Activated naive CD4-positive, alpha-beta T cell (primary cell): ENCODE measurements at places on chromosomes 12 and 14.

- DNase-seq = no peak
These were observed 48.9 kb downstream of the SERPINA10 start for GRCh38 chr14:94244182-94244581.

- DNase-seq = no peak
These were observed 498.3 kb upstream of the NOVA1 start for GRCh38 chr14:27096091-27096490.

- DNase-seq = no peak
These were observed at the start of gene BDKRB2 for GRCh38 chr14:96204151-96205058. BDKRB2 (plus strand) TSS chr14:96204839; CDS start chr14:96237108, 32,269 bp downstream.

DNA sequence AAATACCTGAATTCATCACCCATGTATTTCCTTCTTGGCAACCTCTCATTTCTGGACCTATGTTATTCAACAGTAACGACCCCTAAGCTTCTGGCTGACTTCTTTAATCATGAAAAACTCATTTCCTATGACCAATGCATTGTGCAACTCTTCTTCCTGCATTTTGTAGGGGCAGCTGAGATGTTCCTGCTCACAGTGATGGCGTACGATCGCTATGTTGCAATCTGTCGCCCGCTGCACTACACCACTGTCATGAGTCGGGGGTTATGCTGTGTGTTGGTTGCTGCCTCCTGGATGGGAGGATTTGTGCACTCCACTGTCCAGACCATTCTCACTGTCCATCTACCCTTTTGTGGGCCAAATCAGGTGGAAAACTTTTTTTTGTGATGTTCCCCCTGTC, 356 bp downstream of the OR4Q2 start:
- no peak for DNase-seq

- DNase-seq = no peak
These were observed 36.1 kb downstream of the CRY1 start for GRCh38 chr12:107057071-107057834.

DNA sequence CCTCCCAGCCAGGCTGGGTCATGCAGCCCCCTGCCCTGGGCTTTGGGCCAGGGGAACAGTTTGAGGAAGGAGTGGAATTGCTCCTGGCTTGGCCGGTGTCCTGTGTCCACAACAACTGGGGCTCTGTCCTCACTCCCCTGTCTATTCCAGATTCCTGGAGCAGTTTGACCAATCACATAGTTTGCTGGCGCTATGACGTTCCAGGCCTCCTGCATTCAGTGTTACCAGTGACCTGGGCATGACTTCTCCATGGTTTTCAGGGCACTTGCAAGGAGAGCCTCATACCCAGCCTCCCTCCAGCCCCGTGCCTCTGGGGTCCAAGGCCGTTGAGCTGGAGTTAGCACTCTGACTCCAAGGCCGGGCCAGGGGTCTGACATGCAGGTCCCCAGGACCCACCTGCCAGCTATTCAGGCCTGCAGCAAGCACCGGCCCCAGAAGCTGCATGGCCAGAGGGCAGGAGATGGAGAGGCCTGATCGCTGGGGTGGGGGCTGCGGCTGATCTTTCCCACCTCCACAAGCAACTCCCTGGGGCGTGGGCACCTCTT, 34.2 kb downstream of the ISCA2 start:
- DNase-seq = no peak

GRCh38 chr12:124756166-124756565, 107.5 kb downstream of the SCARB1 start:
- DNase-seq = no peak

DNA sequence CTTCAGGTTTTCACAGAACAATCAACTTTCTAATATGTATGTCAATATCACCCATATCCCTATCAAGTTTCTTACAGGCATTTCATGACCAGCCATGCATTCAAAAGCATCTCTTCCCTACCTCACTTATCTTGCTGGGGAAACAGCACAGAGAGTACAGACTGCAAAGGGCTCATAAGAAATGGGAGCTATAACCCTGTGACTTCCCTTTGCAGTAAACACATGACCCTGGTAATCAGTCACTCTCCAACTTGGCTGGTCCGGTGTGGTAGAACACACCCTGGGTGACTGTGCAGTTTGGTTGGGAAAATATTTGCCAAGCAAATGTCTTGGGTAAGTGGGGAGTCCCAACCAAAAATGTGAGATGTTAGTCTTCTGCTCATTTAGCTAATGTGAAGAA, 49.4 kb upstream of the TMCC3 start:
- no peak for DNase-seq

DNA sequence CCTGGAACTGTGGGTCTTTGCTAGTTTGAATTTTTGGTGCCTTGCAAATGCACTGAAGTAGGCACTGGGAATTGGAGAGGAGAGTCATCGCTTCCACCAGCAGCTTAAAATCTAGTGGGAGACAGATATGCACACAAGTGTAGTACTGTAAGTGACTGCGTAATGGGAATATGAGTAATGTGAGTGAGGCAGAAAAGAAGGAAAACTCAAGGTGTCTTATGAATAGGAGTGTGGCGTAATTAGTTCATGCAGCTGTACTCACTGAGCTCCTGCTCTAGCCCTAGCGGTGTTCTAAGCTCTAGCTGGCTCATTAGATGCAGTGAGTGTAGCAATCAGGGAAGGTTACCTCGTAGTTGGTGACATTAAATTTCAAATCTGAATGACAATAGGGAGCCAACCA, 2.8 kb downstream of the TCP11L2 start:
- no peak for DNase-seq

DNA sequence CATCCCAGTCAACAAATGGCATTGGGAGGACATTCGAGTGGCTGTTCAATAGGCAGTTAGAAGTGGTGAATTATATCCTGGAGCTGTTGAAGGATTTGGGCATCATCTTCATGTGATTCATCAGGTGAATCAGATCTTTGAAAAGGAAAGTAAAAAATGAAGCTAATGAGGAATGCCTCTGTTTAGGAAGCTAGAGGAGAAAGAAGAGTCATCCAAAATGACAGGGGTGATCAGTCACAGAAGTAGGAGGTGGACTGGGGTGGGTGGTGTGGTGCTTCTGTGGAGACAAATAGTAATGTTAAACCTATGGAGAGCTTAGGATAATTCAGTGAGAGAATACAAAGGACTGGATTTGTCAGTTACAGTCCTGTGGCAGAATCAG, 32.7 kb downstream of the DIP2B start:
- no peak for DNase-seq

DNA sequence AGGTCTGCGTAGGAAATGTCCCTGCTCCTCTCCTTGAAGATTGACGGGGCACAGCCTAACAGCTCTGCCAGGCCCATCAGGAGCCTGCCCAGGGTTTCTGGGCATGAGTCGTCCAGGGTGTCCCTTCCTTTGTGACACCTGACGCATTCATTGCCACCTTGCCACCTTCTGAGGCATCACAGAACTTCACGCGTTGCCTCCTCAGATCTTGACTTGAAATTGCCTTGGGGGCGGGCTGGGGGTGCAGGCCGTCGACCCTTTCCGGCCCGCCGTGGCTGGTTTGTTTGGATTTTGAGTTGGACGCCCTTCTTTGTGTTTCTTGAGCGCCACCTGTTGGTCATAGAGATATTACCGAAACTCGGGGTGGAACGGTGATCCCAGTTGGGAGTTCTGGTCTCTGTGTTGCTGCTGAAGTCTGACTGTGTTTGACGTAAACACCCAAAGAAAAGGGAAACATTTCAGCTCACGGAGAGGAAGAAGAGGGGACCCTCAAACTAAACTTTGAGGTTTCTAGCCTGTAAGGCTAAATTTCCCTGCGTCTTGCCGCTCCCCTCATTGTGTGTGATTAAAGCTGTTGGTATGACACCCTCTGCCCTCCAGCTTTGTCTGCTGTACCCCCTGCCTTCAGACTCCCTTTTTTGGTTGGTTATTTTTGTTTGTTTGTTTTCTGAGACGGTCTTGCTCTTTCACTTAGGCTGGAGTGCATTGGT, 44.6 kb downstream of the MLXIP start:
- peak; percentile 41 for DNase-seq

DNA sequence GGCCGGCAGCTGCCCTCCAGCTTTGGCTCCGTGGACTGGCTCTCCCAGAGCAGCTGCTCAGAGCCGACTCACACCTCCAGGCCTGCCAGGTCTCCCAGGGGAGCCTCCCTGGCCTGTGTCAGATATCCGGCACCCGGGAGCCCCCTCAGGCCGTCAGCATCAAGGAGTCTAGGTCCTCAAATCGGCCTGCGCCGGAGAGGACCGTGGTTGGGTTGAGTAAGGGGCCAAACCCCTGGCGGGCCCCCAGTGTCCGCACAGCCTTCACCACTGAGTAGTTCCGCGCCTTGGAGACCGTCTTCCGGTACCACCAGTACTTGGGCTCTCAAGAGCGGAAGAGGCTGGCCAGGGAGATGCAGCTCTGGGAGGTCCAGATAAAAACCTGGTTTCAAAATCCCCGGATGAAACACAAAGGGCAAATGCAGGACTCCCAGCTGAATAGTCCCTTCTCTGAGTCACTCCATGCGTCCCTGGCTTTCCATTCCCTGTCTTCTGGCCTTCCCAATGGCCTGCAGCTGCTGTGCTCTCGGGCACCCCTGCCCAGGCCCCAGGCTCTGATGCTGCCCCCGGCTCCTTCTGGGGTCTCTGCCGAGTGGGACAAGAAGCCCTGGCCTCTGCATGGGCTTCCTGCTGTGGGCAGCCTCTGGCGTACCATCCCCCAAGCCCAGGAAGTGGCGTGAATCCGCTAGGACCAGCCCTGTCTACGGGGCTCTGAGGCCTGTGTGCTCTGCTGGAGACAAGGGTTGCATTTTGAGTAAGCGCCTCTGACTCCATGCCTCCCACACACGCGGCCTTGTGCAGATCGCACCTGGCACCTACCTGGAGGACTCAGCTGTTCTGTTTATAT, 245.1 kb upstream of the ATXN7L3B start:
- no peak for DNase-seq

DNA sequence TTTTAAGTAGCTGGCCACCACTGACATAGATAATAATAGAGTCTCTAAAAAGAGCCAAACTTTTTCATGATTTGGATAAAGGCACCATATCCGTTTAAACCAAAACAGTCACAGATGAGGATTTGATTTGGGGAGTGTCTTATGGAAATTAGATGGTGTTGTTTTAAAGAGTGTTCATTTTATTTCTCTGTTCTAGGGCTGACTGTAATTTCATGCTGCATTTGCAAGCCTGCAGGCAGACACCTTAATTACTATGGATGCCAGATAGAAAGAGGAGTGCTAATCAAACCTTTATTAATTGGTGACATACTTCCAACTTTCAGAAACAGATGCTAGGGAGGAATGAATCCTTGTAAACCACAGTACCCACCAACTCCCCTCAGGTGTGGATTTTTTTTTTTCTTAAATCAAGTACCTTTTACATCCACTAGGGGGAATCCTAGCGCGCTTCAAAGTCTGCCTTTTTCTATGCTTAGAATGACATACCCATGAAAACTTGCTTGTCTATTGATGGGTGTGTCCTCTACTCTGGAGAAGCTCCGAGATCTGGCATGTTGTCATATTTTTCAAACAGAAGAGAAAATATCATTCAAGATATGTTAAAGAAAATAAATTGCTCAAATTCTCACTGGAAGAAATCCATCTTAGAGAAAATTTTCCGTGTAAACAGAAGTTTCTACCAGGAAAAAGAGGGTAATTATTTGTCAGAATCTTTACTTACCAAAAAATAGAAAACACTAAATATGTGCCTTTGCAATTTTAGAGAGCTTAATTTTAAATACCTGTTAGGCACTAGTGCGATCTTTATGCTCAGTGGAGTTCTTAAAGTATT, 14.2 kb upstream of the PLXNC1 start:
- no peak for DNase-seq

DNA sequence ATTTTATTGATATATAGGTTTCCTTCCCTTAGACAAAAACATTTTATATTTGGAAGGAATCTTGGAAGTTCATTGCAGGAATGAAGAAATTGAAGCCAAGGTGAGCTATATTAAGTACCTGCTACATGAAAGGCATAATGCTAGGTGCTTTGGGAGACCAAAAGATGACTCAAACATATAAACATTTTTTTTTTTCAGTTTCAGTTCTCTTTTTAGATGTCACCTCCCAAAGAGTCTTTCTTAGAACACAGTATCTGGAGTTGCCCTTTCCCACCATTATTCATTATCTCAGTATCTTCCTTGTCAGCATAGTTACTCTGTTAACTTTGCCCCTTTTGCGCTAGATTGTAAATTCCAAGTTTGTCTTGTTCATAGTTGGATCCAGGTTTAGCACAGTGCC, 1.1 kb downstream of the LIN52 start:
- no peak for DNase-seq

DNA sequence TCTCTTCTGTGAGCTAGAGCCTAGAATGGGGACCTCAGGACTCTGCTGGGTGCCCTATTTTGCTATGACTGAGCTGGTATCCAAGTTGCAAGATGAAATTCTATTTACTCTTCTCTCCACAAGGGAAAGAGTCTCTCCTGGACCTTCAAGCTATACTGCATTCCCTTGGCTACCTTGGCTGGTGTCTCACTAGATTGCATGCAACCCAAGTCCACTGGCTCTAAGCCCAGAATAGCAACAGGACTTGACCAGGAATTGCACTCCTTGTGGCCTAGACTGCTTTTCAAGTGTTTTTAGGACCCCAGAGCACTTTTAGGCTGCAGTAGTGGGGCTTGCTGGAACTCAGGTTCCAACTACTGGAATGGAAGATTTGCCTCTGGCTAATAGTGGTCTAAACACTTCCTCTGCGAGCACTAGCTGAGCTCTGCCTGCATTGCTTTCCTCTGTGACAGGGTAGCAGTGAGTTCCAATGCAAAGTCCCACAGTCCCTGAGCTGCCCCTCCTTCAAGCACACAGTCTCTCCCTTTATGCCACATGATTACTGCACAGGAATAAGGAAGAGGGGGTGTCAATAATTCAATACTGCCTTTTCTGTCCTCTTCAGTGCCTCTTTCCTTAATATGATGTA, 1009.1 kb upstream of the FLRT2 start:
- no peak for DNase-seq

GRCh38 chr14:74368026-74368425, 19.8 kb downstream of the VRTN start:
- DNase-seq = no peak

GRCh38 chr12:132363661-132364347, 34.4 kb upstream of the GALNT9 start:
- no peak for DNase-seq

DNA sequence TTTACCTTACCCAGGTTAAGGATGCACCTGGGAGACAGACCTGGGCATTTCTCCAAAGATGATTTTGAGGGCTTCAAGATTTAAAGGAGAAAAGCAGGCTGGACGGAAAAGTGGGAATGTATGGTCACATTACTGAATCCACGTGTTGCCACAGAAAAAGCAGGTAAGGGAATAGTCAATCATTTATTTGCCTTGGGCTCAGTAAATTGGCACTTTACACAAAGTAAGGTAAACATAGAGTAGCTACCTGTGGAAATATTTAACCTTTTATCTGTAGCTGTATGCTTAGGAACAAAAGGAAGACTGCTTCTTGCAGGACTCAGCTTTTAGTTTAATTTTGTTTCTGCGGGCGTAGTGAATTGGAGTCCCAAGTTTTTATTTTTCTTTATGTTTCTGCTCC, 153.3 kb downstream of the SLCO1B3 start:
- DNase-seq = no peak

- DNase-seq = no peak
These were observed 134.6 kb downstream of the ESR2 start for GRCh38 chr14:64159588-64159987.

DNA sequence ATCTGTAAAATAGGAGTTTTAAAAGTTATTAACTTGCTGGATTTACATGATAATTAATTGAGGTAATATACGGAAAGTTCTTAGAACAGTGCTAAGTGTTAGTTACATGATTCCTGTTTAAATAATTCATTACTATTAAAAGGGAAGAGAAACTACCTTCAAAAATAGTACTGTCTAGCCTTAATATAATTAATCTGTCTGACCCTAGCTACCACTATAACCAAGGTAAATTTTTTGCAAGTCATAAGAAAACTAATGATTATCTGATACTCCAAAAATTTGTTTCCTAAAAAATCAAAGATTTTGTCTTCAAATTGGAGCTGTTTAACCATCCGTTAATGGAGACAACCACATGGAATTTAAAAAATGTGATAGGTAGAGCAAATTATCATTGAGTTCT, 294.3 kb upstream of the FBXO33 start:
- no peak for DNase-seq
